Foreskin melanocyte (primary cell): ENCODE measurements at places on chromosomes 3 and 15.

- no peak for DNase-seq
Observed at GRCh38 chr3:65714134-65714533, 324.6 kb downstream of the MAGI1 start.

- no peak for DNase-seq
Observed at GRCh38 chr15:82304778-82305090, 42.1 kb downstream of the SAXO2 start.

DNA sequence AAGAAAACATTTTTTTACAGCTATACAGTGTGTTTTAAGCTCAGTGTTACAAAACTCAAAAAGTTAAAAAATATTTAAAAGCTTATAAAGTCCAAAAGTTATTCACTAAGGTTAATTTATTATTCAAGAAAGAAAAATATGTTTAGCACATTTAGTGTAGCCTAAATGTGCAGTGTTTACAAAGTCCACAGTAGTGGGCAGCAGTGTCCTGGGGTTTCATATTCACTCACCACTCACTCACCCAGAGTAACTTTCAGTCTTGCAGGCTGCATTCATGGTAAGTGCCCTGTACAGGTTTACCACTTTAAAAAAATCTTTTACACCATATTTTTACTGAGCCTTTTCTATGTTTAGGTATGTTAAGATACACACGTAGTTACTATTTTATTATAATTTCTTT, 300.2 kb upstream of the TRIM42 start:
- DNase-seq = no peak

DNA sequence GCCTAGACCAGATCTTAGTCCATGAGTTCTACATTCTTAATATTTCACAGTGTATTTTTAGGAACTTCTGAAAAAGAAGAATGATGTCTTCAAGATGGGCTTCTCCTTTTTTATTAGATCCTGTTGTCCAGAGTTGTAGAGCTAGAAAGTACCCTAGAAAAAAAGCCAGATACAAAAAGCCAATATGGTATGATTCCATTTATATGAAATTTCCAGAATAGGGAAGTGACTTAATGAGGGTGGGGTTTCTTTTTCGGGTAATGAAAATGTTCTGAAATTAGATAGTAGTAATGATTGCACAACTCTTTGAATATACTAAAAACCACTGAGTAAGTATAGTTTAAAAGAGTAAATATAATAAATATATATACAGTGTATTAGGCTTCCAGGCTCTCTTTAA, 116.9 kb downstream of the NFKBIZ start:
- DNase-seq = no peak

DNA sequence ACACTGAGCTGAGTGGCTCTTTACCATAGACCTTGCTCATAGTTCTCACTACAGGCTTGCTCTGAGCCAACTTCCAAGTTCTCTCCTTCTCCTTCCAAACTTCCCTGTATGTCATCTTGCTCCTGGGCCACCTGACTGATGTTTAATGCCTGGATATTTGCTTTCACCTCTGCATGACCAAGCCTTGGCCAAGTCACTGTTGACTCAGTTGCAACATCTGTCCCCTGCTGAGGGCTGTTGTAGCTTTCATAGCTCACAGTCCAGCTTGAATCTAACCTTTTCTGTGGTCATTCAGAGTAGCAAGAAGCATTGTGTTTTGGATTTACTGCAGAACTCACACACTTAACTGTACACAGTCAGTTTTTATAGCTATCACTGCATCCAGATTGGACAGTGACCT, 171.8 kb upstream of the ROPN1 start:
- DNase-seq = no peak

- no peak for DNase-seq
Observed at GRCh38 chr15:72737061-72737460, 46.5 kb downstream of the ADPGK start.

GRCh38 chr3:49591615-49592014, 37.3 kb downstream of the BSN start:
- DNase-seq = no peak

- no peak for DNase-seq
Observed at GRCh38 chr3:23633261-23633960, 172.3 kb upstream of the UBE2E1 start.

DNA sequence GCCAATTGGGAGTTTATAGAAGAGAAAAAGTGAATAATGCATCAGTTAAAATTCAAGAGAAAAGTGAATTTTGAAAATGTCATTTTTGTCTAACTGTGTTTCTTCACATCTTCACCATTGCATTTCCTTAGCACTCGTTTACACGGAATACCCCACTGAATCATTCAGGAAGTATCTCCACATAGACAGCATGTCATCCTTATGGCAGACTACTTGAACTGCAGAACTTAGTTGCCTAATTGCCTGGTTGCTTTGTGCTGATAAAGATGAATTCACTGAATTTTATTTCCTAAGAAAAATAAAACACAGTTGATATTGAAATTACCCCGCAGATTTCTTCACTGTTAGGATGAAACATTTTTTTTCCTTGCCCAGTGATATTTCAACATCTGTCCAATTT, 627.1 kb downstream of the ROBO1 start:
- DNase-seq = no peak

DNA sequence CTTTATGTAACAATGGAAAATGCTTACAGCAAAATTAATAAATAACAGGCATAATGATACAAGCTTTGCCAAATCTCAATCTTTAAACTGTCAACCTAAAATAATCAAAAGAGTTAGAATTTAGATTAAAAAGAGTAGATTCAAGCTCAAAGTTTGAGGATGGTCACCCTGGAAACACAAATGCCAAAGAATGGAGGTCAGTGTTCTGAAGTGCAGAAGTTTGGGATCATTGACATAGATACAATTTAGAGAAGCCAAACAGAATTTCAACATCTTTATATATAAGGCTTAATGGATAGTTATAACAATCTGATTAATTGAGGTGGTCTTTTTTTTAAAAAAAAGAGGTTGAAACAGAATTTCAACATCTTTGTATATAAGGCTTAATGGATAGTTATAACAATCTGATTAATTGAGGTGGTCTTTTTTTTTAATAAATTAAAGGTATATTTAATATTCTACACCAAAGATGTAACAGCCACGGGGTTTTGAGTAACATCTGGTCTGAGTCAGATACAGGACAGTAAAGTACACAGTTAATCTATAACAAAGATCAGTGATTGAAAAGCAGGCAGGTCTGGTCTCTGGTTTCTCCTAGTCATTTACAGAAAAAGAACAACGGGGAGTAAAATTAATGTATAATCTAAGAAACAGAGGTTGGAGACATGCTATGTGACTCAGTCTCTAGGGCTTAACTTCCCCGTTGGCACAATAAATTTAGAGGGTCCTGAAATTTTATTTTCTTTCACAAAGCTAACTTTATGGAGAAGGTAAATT, 490.7 kb downstream of the GBE1 start:
- DNase-seq = no peak

DNA sequence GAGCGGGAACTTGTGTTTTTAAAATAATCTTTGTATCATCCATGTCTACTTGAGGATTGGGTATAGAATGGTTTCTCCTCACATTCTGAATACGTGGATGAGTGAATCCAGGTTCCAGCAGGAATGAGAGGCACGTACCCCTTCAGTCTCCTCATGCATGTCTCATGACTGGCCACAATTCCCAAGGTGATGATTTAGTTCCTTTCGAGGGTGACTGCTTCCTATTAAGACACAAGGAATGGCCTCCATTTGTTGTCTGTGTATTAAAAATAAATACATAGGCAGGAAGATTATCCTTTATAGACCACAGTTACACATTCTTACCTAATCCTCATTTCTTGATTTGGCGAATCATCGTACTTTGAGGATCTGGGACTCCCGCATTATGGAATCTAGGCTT, 217.0 kb upstream of the LRIG1 start:
- no peak for DNase-seq

DNA sequence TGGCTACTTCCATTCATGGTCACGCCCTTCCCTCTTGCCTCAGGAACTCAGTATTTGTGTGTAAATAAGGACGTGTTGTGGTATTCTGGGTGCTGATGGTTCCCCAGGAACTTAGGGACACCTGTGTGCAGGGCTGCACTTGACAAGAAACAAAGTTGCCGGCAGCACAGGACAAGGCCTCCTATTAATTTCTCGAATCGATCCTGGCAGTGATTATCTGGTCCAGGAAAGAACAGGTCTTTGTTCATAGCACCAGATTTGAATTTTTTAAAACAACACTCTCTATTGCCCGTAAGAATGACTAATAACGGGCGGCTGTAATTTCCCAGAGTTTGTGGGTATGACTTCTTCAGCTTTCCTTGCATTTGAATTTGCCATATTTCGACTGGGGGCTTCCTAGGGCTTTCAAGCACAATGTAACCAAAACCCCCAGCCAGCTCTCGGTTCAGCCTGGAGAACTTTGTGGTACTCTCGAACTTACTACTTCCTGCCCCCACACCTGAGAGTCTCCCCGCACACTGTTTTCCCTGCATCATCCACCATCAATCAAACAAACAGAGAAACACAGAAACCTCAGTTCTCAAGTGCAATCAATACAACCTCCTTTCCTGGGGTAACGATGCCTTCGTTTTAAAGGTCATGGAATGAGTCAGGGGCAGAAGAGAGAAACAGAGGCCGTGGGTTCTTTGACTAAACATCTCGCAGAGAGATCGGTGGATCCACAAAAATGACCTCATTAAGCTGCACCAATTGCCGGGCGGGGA, 241.7 kb upstream of the ICE2 start:
- no peak for DNase-seq
